Amniotic stem cell (primary cell): ENCODE measurements at places on chromosomes 6 and 20.
A peak's percentile ranks its signal among the peaks of the same experiment; 100 is the strongest.

GRCh38 chr6:159730332-159730676 is 3.0 kb downstream of the WTAP start:
- no peak for DNase-seq

DNA sequence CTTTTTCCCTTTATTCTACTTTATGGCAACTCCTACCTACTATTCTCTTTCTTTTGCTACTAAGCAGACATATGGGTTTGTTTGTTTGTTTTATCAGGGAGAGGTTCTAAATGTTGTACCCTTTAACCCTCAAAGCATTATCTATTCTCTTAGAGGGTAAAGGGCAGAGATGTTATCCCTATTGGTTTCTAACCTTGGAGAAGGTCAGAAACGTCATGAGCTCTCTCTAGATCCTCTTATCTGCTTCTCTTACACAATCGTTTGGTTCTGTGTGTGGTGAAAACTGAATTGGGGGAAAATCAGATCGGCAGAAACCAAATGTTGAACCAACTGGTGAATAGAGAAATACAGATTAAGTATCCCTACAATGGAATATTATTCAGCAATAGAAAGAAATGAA is 6.4 kb upstream of the MPC1 start:
- DNase-seq = no peak

GRCh38 chr6:118953391-118953790 is 18.4 kb upstream of the MCM9 start:
- no peak for DNase-seq

DNA sequence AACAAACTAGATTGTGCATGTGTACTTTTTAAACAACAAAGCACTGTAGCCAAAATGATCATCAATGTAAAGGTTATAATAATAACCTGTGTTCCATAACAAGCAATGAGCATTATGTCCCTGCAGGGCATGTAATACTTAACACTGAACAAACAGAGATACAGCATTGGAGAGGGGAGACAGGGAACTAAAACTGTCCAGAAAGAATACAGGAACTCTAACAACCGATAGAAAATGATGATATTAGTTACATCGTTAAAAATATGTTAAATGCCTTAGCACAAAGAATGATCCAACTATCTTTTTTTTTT is 80.5 kb downstream of the COL9A1 start:
- no peak for DNase-seq

- DNase-seq = no peak
Measured at GRCh38 chr6:129623008-129623732, 86.8 kb downstream of the ARHGAP18 start.

GRCh38 chr20:63969838-63970713 is at the start of gene ZNF512B:
Gene ZNF512B, minus strand, starts transcription at chr20:63969930. Its CDS starts 1,980 bp downstream, at chr20:63967950.
- no peak for DNase-seq

GRCh38 chr6:11532097-11532496 is 5.5 kb upstream of the TMEM170B start:
- no peak for DNase-seq

- no peak for DNase-seq
Measured at GRCh38 chr6:29791162-29791561, 36.5 kb upstream of the HLA-G start.

GRCh38 chr6:112027942-112028674 is 25.8 kb upstream of the CCN6 start:
- DNase-seq = no peak

GRCh38 chr6:32118782-32119628 is 9.0 kb downstream of the ATF6B start:
- peak; percentile 61 for DNase-seq

DNA sequence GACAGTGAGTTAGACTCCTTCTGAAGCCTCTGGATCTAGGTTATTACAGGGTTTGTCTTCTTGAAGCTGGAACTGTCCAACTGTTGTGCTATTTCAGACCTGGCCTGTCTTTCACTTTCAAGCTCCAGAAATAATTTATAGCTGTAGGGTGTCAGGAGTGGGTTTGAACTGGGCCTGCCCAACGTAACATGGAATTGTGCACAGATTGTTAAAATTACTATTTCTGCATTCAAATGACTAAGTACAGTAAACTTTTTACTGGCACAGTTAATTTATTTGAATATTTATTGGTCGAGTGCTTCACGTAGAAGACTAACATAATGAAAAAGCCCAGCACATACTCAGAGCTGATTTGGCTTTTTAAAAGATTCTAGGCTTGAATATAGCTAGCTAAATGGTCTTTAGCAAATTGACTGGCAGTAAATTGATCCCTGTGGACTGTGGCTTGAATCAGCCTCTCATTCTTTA is 74.3 kb downstream of the ARID1B start:
- no peak for DNase-seq

DNA sequence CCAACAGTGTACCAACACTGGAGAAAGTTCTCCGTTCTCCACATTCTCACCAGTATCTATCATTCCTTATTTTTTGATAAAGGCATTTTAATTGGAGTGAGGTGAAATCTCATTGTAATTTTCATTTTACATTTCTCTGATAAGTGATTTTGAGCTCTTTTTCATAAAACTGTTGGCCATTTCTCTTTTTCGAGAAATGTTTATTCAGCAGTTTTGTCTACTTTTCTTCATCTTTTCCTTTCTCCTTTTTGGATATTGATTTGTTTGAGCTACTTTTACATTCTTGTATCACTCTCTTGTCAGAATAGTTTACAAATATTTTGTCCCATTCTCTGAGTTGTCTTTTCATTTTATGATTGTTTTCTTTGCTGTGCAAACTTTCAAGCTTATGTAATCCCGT is 555.2 kb downstream of the COL12A1 start:
- no peak for DNase-seq

DNA sequence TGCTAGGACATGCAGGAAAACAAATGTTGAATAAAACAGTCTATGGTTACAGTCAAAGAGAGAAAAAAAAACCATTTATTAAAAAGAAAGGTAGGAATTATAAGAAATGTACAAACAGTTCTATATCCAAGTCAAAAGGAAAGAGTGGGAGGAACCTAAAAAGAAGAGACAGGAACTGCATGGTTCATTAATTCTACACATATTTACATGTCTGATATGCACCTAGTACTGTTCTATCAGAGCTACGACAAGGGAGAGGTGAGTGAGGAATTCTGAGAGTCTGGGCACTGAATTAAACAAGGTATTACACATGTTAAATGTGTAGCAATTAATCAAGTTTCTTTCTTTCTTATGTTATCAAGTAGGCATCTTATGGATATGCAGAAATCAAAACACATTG is 41.9 kb downstream of the SYCP2 start:
- no peak for DNase-seq

DNA sequence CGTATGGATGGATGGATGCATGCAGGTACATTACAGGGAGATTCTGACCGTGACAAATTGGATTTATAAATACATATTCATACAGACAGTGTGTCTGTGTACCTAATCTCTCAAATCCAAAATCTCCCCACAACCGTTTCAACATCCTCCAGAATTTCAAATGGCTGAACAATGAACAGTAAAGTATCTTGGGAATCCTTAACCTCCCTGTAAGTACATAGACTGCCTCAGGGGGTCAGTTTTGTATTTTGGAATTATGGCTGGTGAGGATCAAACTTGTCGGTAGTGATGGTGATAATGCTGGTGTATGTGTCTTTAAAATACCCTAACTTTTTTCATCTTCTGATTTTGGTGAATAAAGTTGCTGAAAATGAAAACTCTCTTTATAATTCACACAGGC is 246.2 kb downstream of the FOXC1 start:
- no peak for DNase-seq

GRCh38 chr6:114140416-114140815 is 169.5 kb upstream of the HDAC2 start:
- no peak for DNase-seq

DNA sequence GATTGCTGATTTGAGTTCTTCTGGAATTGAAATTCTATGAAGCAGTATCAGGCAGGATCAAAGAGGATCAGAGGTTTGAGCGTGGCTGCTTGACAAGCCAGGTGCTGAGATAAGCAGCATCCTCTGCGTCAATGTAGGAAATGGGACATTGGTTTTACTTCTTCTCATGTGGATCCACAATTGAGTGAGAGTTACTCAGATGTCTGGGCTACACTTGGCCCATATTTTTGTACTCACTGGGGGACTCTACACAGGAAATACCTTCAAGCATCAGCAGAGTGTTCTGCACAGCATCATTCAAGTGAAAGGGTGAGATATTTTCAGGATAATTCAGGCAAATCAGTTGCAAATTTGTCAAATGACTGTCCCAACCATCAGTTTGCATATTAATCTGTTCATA is 613.9 kb upstream of the ARID1B start:
- no peak for DNase-seq

GRCh38 chr20:58842276-58842675 is 8.4 kb downstream of the GNAS-AS1 start:
- DNase-seq = no peak

- no peak for DNase-seq
Measured at GRCh38 chr6:156760377-156760776, 16.8 kb upstream of the ARID1B start.

DNA sequence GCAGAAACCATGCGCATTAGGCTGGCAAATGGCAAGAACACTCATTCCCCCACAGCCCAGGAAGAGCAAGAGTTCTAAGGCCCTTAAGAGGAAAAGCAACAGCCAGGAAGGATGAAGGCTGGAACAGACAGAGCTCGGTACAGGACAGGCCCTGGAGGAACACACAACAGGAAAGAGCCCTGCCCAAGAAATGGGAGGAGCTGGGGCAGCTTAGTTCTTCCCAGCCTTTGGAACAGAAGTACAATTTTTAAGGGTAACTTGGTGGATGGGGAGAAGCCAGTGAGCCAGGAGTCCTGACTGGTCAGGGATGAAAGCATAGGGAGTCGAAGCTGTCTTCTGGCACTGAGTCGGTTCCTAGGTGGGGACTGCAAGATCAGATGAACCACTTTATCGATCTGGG is 32.4 kb downstream of the OR2B2 start:
- no peak for DNase-seq

GRCh38 chr6:111159633-111160032 is 72.3 kb downstream of the SLC16A10 start:
- DNase-seq = no peak

DNA sequence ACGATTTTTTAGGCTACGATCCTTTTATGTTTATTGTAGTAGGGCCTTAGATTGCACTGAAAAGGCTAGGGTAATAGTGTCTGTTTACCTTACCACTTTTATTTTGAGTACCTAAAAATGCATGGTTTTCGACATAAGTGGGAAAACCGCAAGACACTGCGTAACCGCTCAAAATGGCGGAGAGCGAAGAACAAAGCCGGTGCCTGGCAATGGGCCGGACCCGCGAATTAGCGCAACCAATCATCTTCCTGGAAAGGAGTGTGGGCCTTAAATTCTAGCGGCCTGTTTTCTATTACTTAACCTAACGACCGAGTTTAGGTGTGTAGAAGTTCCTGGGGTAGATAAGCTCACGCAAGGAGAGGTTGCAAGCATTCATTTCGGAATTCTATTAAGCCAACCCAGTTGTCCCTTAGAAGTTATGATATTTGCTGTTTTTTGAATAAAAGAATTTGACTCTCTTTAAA is 118.0 kb downstream of the HFE start:
- DNase-seq = peak; percentile 82
